ENCODE measurements at places on chromosomes 6 and 20. TPM values are rescaled to one million over a fixed set of nuclear protein-coding genes. Genes with fewer than 3 reads are reported as not detected.

DNA sequence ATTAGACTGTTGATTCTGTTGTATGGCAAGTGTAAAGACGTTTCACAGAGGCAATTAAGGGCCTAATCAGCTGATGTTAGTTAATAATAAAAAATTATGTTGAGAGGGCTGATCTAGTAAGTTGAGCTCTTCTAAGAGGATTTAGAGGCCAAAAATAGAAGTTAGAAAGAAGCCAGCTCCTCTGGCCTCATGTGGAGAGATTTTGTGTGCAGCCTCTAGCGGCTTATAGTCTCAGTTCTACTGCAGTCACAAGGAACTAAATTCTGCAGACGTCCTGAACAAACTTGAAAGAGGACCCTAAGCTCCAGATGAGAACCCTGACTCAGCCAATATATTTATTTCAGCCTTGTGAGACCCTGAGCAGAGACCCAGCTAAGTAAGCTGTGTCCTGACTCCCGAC is 498.6 kb downstream of the BTBD3 start:
- no peaks in the 10 kb centered on the region for H3K4me1 ChIP-seq
- H3K4me3 ChIP-seq = no peak overlapping the region
- no peaks in the 10 kb centered on the region for H3K27me3 ChIP-seq
- H3K36me3 ChIP-seq = no peaks in the 10 kb centered on the region
- H3K27ac ChIP-seq = no peak overlapping the region
- no peak for DNase-seq

Gene RIMS4
- total RNA-seq = 0.10 TPM

GRCh38 chr6:11162262-11162661 is 50.7 kb upstream of the ERVFRD-1 start:
- no peaks in the 10 kb centered on the region for H3K4me1 ChIP-seq
- no peak overlapping the region for H3K4me3 ChIP-seq
- peaks cover 5% of the 10 kb centered on the region for H3K36me3 ChIP-seq
- no peak for DNase-seq
- no peak overlapping the region for H3K27ac ChIP-seq
- peaks cover 2% of the 10 kb centered on the region for H3K27me3 ChIP-seq

DNA sequence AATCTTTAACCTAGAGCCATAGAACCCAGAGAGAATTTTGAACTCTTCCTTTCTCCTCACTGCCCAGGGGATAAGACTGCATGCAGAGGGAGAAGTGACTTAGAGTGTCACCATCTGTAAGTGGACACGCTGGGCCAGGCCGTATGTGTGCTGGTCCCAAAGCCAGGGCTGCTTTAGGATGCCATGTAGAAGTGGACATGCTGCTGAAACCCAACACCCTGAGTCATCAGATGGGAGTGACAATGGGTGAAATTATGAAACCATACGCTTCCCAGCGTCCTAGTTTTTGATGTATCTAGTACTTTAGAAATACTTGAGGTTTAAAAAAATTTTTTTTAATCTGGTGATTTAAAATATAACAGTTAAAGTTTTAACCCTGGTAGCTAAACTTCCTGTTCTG is 191.1 kb downstream of the FNDC1 start:
- H3K27me3 ChIP-seq = no peaks in the 10 kb centered on the region
- DNase-seq = no peak
- H3K36me3 ChIP-seq = no peaks in the 10 kb centered on the region
- no peak overlapping the region for H3K27ac ChIP-seq
- no peak overlapping the region for H3K4me3 ChIP-seq

DNA sequence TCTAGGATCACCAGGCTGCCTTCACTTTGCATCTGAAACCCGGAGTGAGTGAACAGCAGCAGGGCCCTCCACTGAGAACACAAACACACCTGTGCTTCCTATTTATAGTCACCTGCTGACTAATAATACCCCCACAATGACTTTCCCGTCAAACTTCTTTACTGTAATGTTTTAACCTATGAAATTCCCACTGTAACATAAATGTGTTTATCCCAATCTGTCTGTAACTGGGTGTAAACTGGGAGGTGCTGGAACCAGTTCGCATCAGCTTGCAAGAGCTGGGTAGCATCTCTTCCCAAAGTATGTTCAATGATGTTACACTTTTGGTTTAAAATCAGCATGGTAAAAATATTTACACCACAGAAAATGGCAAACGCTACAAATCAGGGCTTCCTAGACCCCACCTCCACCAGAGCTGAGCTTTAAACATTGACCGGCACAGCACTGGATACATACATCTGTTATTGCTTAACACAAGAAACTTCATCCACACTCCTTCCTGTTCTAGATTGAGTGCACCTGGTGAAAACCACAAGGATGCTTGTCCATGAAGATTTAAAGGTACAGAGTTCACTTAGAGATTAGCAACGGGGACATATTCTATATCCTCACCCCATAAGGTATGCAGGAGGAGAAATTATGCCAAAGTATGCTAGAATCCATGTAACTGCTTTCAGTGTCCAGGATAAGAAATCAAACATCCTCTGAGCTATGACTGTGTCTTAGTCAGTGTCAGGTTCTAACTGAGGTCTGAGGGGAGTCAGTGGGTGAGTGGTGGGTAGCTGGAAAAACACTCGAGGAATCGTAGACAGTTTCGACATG is 79.0 kb downstream of the ALDH8A1 start:
- no peak for DNase-seq
- H3K27me3 ChIP-seq = peaks cover 3% of the 10 kb centered on the region
- no peak overlapping the region for H3K27ac ChIP-seq
- H3K36me3 ChIP-seq = peaks cover 9% of the 10 kb centered on the region
- no peaks in the 10 kb centered on the region for H3K4me1 ChIP-seq
- no peak overlapping the region for H3K4me3 ChIP-seq

DNA sequence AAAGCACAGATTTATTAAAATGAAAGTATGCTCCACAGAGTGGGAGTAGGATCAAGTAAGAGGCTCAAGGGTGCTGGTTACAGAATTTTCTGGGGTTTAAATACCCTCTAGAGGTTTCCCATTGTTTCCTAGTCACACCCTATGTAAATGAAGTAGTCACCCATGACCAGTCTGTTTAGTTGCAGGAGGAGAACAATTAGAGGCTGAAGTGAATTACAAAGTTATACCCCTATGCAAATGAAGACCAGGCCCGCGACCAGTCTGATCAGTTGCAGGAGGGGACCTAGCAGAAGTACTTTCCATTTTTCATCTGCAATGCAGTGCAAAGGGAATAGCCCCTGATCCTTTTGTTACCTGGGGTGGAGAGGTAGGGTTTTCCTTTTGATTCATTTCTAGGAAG is 11.8 kb upstream of the FILIP1 start:
- DNase-seq = no peak
- H3K27ac ChIP-seq = no peak overlapping the region
- no peak overlapping the region for H3K4me3 ChIP-seq
- H3K27me3 ChIP-seq = peaks cover 1% of the 10 kb centered on the region
- peaks cover 16% of the 10 kb centered on the region for H3K4me1 ChIP-seq
